ENCODE measurements at places on chromosomes 1 and 21. TPM values are rescaled to one million over a fixed set of nuclear protein-coding genes. Genes with fewer than 3 reads are reported as not detected.

- DNase-seq = no peak
Measured at GRCh38 chr21:15252431-15252830, 187.6 kb upstream of the NRIP1 start.

PRELP gene
- polyA plus RNA-seq = 1.6 TPM

TMEM240 gene
- 6.9 TPM for polyA plus RNA-seq

CLCA2 gene
- polyA plus RNA-seq = 0.17 TPM

- no peak for DNase-seq
Measured at GRCh38 chr1:93771843-93772242, 90.2 kb upstream of the BCAR3 start.

Measured in left lung (tissue), 14 donors.